ENCODE measurements at places on chromosomes 3 and 15. TPM values are rescaled to one million over a fixed set of nuclear protein-coding genes. Genes with fewer than 3 reads are reported as not detected.

The CLDN18 gene
- not detected for polyA plus RNA-seq

The GPR62 gene
- not detected for polyA plus RNA-seq

The FES gene
- polyA plus RNA-seq = not detected

The RGMA gene
- 0.14 TPM for polyA plus RNA-seq

The HYAL1 gene
- polyA plus RNA-seq = 2.5 TPM

The IREB2 gene
- polyA plus RNA-seq = 12.2 TPM

Measured in mammary epithelial cell (primary cell).